Stimulated activated CD4-positive, alpha-beta T cell treated with anti-CD3 and anti-CD28 coated beads, TNF-alpha, amount 100 ng/mL, for 24 hours (primary cell): ENCODE measurements at places on chromosomes 2 and 18.

DNA sequence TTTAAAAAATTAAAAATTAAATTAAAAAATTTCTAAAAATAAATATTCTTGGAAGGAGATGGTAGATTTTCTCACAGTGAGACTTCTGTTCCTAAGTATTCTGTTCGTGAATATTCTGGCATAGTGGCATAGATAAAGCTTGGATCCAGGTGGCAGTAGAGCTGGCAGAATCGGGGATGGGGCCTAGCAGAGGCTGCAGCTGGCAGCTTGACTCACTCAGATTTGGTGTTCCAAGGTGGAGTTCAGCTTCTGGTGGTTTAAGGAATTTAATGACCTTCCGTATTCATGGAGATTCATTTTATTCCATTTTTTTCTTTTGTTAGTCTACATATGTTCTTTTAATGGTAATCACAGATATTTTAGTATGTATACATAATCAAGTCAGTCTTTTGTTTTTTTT is 19.9 kb downstream of the ARMC9 start:
- DNase-seq = no peak

- DNase-seq = no peak
Measured at GRCh38 chr2:156834431-156834830, 398.3 kb downstream of the GPD2 start.

GRCh38 chr2:218852911-218853667 is 6.5 kb upstream of the WNT6 start:
- peak; percentile 64 for DNase-seq

GRCh38 chr2:21103274-21103891 is 20.4 kb upstream of the TDRD15 start:
- DNase-seq = no peak

GRCh38 chr2:41598161-41598894 is 449.5 kb upstream of the PKDCC start:
- no peak for DNase-seq

GRCh38 chr2:151097128-151097527 is 164.5 kb downstream of the RBM43 start:
- DNase-seq = no peak

DNA sequence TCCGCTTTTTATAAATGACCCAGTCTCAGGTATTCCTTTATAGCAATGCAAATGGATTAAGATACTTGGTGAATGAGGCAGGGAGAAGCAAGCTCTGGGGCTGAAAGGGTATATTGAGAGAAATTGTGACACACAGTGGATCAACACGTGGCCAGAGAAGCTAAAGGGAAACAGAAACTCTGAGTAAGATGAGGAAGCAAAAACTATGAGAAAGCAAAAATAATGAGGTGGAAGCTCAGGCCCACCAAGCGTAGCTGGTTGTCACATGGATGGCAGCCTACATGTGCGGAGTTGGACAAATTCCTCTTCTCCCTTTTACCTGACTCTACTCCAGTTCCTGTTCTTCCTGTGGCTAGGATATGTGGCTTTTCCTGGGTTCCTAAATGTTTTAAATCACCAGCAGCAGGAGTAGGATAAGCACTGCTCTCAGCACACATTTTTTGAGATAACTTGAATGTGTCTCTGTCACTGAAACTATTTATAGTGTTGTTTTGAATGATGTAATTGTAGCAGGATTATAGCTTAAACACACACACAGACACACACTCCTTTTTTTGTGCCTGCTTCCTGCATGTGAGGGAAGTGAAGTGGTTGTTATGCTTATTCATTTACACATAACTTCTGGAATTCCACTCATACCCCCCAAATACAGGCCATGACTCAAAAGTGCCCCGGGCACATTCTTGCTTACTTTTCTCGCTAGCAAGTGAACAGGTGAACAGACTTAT is 30.1 kb upstream of the EPC2 start:
- no peak for DNase-seq

DNA sequence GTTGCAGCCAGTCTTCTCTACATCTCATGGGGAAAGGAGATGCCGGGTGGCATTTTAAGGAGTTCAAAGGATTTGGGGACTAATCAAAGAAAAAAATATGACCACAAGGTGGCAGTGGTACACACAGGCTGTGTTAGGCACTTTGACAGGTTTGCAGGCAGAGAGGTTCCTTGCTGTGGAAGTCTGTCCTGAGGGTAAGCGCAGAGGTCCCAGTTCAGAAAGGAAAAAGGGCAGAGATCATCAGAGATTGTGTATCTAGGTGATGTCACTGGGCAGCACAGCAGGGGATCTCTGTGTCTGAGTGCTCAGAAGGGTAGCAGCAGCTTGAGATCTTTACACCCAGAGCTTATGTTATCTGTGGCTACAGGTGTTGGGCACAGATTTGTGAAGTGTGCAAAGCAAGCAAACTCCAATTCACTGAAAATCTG is 231.4 kb downstream of the LRRTM1 start:
- no peak for DNase-seq

DNA sequence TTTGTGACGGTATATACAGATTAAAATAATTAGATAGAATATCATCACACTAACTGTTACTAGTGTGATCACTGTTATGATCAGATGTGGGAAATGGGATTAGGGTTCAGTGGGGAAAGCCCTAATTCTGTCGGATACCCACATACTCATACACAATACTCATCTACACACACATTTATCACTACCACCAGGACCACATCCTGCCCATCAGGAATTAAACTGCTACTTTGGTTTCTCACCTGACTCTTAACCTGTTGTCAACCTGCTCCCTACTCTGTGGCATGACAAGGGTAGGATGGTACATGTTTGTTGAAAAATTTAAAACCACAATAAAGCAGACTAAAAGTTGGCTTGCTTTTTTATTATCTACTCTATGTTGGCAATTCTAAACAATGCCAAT is 24.8 kb upstream of the CYP26B1 start:
- no peak for DNase-seq

DNA sequence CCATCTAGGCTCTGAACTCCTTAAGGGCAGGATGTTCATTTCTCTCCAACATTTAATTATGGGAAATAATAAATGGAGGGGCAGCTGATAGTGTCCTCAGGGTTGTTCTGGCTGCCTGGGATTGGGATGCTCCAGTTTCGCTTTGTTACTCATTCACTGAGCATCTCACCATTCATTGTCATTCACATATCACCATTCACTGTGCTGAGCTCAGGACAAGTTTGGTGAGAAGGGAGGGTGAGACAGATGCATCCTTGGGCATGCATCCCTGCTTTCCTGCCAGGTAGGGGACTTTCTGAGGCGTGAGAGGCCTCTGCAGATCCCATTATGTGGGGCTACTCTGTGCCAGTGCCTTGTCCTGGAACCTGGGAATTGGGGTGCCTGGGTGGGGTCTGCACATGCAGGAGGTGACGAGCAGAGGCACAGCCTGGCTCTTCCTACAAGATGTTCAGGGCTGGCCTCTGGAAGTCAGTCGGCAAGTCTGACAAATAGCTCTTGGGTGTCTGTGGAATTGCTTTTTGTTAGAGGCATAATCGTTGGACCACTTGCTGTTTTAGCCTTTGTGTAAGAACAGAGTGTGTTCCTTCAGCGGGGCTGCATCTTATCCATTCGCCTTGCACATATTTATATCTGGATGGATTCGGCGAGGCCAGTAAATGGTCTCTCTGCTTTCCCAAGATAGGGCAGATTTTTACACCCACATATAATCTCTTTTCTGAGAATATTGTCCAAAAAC is 323.2 kb upstream of the THSD7B start:
- no peak for DNase-seq

GRCh38 chr18:31720867-31721266 is 36.5 kb upstream of the B4GALT6 start:
- DNase-seq = no peak

DNA sequence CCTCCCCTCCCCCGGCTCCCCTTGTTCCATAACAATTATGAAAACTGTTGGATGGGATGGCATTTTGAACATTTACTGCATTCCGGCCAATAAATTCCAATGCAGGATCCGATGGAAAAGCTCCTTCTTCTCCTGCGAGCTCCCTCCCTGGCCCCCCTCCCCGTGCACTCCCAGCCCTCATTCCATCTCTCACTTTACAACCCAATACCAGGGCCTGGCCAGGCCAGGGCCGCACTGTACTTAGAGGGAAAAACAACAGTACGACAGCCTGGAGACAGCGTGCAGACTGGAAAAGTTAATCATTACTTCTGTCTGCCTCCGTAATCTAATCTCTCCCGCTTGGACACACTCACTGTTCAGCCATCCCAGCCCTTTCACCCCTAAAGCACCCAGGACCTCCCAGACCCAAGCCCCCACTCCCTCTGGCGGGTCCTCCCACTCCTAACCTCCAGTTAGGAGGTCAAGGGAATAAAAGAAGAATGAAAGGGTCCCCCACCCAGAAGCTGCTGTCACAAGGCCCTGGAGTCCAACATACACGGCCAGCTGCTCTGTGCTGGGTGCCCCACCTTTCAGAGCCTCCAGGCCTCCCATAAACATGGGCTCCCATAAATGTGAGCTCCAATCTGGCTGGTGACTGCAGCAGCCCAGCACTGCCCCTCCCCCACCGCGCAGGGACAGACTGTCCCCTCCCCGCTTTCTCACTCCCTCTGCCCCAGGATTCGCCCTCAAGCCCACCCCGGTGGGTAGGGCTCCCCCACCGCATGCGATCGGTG is 20.6 kb downstream of the SMAD7 start:
- DNase-seq = no peak

GRCh38 chr2:63734510-63734909 is 107.2 kb upstream of the UGP2 start:
- no peak for DNase-seq

GRCh38 chr2:98869870-98870269 is 66.2 kb downstream of the CRACDL start:
- no peak for DNase-seq

GRCh38 chr2:43169099-43169945 is 57.1 kb downstream of the ZFP36L2 start:
- no peak for DNase-seq

- no peak for DNase-seq
Measured at GRCh38 chr2:12584338-12584737, 132.4 kb upstream of the TRIB2 start.

GRCh38 chr18:813172-814071 is 1.4 kb upstream of the YES1 start:
- DNase-seq = no peak

DNA sequence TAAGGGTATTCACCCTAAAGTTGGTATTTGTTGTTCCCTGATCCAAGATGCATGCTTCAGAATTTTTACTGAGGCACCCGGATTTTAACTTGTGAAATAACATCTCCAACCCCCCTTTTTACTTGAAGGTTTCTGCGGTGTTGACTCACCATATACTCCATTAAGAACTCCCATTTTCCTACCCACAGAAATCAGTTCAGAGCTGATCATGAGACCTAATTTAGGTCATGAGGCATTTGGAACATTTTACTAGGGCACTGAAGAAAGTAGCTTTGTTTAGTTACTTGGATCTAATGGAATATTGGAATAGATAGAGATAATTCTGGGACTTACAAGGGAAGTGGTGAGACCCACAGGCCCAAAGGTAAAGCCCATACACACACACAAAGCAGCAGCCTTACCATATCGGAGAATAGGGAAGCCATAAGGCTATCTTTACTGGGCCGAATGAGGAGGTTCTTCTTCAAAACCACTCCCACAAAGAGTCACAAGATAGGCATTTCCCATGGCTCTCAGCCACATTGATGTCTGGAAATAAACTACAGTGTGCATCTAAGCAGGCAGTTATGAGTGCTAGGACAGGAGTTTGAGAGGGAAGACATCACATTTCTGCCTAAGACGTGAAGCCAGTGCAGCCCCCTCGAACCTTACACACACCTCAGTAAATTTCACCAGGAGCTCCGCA is 681.0 kb upstream of the LRRTM4 start:
- no peak for DNase-seq

DNA sequence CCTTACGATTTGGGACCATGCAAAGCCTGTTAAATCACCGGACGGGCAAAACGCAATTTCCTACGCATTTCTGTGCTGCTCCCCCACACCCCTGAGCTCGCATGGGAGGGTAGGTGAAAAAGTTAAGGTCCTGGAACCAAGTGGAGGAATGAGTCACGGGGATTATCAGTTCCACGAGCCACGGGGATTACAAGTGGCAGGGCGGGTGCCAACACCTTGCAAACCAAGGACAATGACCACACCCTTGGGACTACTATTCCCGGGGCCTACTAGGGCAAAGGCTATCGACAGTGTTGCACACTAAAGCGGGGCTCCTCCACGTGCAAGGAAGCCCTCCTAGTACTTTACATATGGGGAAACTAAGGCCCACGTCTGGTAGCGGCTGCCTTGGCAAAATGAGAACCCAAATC is 447 bp downstream of the RETSAT start:
- peak; percentile 16 for DNase-seq

DNA sequence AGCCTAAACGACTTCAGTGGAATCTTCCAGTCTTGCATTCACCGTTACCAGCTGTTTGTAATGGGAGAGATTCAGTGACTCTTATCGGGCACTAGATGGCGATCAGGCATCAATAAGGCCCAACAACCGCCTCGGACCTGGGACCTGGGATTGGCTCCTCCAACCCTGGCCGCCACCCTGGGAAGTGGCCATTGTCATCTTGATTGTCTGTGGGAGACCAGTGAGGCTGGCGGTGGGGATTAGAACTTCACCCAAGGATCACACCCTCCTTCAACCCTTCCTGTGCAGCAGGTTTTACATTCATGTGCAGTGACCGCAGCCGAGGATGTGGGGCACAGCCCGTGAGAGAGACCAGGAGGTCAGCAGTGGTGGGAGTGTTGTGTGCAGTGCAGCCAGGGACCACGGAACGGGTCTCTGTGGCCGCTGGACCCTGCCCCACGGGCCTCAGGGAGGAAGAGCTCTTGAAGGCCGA is 85.3 kb downstream of the SPP2 start:
- peak; percentile 35 for DNase-seq

DNA sequence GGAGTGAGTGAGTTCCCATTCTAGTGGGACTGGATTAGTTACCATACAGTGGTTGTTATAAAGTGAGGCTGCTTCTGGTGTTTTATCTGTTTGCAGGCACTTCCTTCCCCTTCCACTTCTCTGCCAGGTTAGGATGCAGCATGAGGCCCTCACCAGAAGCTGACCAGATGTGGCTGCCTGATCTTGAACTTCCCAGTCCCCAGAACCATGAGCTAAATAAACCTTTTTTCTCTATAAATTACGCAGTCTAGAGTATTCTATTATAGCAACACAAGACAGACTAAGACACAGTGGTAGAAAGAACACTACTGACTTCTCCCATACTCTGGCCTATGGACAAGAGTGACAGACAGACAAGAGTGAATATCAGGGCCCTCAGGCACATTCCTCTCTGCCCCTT is 14.1 kb downstream of the LCT start:
- DNase-seq = no peak

GRCh38 chr2:225008179-225008856 is 34.0 kb downstream of the DOCK10 start:
- no peak for DNase-seq
